Activated T-helper 1 cell treated with anti-CD3 and anti-CD28 coated beads, Interleukin-12 subunit alpha, Interleukin-12 subunit beta, Interleukin-2, Interleukin-4 antibody, amounts not matched to agents 30 ng/mL and 10 ng/mL and 1 ng/mL, durations not matched to agents 14 hours and 24 hours and 36 hours (primary cell): ENCODE measurements at places on chromosomes 12 and 14. TPM values are rescaled to one million over a fixed set of nuclear protein-coding genes. Genes with fewer than 3 reads are reported as not detected.

Gene ACOT6
- not detected in 2 replicates for total RNA-seq

Gene CALM1
- 513 and 521 TPM in 2 replicates for total RNA-seq

Gene CMKLR1
- not detected in 2 replicates for total RNA-seq

Gene KTN1
- total RNA-seq: 123 and 135 TPM in 2 replicates

Gene EPYC
- total RNA-seq: not detected in 2 replicates

Gene TAS2R10
- not detected in 2 replicates for total RNA-seq
